ENCODE measurements at places on chromosomes 4 and X.

DNA sequence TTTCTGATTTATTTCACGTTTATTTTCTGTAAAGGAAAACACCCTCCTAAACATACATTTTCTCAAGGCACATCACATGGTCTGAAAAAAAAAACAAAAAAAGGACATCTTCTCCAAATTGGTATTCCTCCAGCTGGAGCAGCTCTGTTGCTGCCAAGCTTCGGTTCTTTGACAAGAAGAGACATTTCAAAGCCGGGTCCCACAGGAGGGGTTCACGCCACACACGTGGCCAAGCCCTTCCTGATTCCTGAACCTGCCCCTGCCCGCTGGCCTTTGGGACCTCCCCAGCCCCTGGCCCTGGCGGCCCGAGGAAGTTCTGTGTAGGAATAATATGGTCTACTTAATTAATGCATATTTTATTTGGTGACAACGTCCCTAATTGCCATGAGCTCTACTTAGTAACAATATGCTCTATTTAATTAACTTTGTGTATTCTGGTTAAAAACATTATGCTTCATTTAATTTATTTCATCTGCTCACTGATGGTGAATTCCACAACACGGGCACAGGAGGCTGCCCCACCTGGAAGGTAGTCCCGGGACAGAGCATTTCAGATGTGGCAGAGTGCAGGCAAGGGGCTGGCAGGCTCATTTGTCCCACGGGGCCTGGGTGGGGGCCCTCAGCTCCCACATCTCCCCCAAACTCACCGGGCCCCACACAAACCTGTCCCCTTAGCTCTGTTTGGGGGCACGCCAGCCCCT is 5.4 kb upstream of the RGS12 start:
- no peak for DNase-seq

DNA sequence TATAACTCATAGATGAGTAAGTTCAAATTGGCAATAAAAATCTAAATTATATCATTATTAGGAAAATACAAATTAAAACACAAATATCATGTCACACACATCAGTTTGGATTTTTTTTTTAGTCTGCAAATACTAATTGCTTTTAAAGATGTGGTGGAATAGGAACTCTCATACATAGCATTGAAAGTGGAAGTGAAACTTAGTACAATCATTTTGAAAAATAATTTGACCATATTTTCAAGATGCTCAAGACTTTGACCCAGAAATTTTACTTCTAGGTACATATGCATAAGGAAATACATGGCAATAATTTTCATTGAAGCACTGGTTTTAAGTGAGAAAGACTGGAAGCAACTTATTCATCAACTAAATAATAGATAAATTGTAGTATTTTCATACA is 147.5 kb upstream of the SMIM31 start:
- DNase-seq = no peak

GRCh38 chr4:119471259-119471658 is 149.3 kb upstream of the FABP2 start:
- no peak for DNase-seq

GRCh38 chrX:101191217-101191750 is 28.3 kb upstream of the DRP2 start:
- DNase-seq = no peak

DNA sequence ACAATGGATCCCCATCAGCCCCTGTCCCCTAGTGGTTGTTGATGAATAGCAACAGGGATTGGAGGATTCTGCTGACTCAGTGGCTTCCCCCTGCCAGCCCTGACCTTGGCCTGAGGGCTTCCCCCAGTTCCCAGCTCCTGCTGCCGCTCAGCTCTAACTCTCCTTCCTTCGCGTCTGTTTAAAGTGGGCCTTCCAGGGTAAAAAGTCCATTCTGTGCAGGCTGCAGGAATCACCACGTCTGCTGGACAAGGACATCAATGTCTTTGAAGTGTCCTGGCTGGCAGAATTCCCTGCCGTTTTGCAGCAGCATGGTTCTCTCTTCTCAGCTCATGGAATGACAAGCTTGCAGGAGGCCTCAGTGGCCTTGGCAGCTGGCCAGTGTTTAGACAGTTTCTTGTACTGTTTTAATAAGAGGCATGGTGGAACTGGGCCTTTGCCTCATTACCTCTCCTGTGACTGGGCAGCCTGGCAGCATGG is 152.5 kb upstream of the STX18 start:
- no peak for DNase-seq

DNA sequence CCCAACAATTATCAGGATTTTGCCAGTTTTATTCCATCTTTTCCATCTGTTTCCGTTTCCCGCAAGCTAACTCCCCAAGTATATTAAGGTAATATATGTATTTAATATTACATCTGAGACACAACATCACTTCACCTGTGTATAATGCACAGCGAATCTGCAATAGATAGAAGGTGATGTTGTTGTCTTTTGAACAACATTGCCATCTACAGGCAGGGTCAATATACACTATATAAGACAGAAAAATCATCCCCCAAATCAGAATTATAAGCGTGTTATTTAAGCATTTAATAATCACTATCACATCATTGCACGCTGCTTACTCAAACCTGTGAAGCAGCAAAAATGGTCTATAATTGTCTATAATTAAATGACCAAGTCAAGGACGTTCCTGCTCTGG is 1115.5 kb downstream of the NLGN4X start:
- DNase-seq = no peak

- no peak for DNase-seq
Measured at GRCh38 chr4:41670982-41671381, 77.5 kb downstream of the PHOX2B start.
